Activated CD4-positive, alpha-beta T cell treated with anti-CD3 and anti-CD28 coated beads for 24 hours (primary cell): ENCODE measurements at places on chromosomes 12 and 14.

DNA sequence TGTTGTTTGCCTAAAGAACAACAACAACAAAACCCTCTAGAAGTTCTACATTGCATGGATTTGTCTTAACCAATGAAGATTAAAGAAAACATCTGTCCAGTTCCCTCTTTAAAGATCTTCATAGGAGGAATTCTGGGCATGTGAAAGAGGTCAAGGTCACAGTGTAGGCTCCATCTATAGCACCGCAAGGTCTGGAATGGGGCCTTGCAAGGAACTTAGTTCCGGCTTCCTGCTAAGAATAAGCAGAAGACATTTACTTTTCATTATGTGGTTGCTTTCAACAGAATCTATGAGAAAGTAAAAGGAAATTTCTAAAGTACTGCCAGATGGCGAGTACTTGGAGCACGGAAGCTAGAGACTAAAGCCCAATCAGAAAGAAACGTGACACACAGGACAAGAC lies 57.2 kb upstream of the GNPNAT1 start:
- no peak for DNase-seq

- no peak for DNase-seq
Observed at GRCh38 chr14:36738269-36738668, 76.6 kb downstream of the PAX9 start.

DNA sequence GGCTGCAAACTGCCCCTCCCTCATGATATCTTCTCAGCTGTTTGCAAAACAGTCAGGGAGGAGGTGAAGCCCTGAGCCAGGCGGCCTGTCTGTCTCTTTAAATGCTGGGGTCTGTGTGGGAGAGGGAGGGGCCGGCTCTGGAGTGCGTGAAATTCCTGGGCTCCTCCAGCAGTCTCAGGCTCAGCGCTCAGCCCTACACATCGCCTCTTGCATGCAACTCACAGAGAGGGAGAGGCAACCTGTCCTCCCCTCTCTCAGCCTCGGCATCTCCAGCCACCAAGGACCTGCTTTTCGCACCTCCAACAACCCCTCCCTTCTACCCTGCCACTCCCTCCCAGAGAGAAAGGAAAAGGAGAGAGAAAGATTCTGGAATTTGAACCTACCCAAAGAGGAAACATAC lies at the start of gene NRXN3:
NRXN3 (plus strand) TSS at position 171 of the 400 bp plus-strand sequence. CDS start 72,721 bp downstream, outside the sequence.
- DNase-seq, result no peak

DNA sequence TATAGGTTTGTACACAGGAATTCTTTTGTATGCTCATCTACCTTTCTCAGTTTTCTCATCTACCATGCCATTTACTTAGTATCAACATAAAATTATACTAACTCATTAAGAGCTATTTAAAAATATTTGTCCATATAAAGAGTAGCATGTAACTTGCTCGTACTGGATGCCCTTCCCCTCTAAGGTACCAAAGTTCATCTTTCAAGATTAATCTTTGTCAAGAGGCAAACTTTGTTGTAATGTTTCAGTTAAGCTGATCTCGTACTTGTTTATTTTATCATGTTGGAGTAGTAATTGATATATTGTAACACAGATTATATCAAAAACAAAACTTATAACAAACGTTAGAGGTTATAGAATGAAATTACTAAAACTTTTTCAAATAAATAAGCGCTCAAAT lies 128.5 kb downstream of the PIK3C2G start:
- no peak for DNase-seq

DNA sequence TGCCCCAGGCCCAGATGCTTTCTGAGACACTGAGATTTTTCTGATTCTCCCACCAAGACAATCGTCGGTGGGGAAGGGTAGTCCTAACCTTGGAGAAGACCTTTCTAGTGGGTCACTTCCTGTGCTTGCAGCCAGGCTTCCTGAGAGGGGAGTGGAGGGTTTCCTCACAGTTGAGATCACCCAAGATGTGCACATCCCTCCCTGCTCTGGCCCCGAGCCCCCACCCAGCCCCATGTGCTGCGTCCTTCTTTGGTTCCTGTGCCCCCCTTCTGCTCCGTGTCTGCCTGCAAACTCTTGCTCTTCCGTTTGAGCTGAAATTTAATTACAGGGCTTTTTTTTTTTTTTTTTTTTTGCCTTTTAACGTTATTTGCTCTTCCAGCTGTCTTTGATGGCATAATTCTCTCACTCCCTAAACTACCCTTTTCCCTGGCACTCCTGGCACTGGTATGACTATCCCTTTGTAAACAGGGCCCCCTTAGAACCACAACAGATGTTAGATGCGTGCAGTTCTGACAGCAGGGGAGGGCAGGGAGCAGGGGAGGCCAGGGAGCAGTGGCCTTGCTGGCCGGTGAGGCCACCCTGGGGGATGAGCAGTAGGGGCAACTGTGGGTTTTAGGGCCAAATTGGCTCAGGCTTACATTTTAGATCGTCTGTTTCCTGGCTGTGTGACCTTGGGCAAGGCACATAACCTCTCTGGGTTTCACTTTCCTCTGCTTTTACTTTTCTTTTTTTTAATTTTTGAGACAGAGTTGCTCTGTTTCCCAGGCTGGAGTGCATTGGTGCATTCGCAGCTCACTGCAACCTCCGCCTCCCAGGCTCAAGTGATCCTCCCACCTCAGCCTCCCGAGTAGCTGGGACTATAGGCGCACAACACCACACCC lies 144.5 kb downstream of the PHETA1 start:
- DNase-seq, result no peak

GRCh38 chr14:105830171-105830570 lies 303.8 kb downstream of the TMEM121 start:
- no peak for DNase-seq

GRCh38 chr14:76981670-76982069 lies 46.8 kb downstream of the IRF2BPL start:
- no peak for DNase-seq

- DNase-seq, result no peak
Observed at GRCh38 chr14:103241531-103241930, 92.5 kb upstream of the EIF5 start.

GRCh38 chr14:54936816-54937215 lies 34.2 kb upstream of the GCH1 start:
- no peak for DNase-seq

DNA sequence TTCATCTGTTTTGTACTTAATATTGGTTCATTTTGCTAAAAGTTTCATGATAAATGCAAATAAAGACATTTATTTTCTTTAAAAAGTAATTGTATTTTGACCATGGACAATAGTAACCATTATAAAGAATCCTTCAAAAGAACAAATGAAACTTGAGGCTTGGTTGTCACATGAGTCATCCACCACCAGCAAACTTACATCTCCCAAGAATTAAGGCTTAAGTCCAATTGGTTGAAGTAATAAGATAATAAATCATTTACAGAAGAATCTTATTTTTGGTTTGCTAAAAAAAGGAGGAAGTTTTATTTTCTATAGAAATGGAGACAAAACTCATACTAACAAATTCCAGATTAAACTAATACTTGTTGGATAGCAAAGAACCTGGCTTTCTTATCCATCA lies 84.8 kb upstream of the KITLG start:
- no peak for DNase-seq

DNA sequence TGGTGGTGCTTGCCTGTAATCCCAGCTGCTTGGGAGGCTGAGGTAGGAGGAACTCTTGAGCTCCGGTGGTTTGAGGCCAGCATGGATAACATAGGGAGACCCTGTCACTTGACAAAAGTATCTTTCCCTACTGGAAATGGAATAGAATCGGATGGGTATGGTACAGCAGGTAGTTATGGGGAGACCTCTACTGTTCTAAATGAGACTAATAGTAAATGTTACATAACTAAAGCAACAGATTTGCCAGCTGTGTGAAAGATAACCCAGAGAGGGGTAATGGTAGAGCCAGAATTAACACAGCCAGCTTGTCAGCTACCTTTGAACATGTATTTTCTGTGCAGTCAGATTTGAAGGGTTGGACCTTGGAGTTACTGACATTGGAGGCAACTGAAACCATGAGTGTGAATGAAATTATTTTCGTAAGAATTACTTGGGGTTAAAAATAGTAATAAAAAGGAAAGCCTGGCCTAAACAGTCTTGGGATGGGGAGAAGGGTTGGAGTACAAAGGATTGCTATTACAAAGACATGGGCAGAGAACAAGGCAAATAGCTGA lies 21.7 kb upstream of the NUP107 start:
- DNase-seq, result no peak

GRCh38 chr12:74890237-74890599 lies 319.4 kb downstream of the KCNC2 start:
- DNase-seq, result no peak

DNA sequence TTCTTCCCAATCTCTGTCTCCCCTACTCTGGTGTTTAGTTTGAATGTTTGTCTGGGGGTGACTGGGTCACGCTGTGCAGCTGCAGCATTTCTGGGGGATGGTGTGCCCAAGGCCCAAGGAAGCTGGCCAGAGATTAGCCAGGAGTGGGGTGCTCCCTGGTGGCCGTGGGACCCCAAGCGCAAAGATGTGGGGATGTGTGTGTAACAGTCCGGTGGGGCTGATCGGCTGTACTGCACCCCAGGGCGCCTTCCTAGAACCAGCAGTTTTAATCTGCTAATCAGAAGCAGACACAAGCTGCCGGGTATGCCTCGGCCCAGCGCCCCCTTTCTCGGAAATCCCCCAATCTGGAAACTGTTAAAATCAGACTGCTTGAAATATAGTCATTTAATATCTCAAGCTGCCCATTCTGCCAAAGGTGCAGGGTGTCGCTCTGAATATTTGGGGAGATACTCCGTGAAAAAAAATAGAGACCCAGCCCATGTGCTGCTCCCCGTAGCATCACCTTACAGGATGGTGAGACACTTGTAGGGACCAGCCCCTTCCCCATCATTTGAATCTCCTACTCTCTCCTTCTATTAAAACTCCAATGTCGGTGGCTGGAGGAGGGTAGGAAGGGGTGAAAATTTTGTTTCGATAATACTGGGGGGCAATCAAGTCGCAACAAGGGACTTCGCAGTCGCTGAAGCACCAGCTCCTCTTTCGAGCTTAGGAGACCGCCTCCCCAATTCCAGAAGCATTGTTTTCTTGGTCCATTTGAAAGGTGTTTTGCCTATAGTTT lies 4.3 kb downstream of the HOXC9 start:
- no peak for DNase-seq

DNA sequence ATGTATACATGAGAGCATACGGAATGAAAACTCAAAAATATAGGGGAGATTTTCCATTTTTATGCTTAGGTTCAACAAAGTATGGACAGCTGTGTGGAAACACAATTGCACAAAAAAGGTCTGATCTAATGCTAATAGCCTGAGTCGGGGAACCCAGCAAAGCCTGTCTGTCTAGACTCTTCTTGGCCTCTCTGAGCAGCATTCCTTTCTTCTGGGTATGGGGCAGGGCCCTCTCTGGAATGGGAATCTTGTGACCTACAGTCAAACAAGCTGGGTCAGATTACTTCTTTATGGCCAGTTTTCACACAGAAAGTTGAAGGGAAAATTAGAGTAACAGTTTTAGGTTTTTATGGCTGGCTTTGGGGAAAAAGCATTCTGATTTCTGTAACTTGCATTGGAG lies 534.0 kb upstream of the LMO3 start:
- no peak for DNase-seq

GRCh38 chr12:84572196-84572595 lies 340.4 kb downstream of the SLC6A15 start:
- DNase-seq, result no peak

GRCh38 chr14:88616697-88617096 lies 53.9 kb downstream of the ZC3H14 start:
- no peak for DNase-seq

DNA sequence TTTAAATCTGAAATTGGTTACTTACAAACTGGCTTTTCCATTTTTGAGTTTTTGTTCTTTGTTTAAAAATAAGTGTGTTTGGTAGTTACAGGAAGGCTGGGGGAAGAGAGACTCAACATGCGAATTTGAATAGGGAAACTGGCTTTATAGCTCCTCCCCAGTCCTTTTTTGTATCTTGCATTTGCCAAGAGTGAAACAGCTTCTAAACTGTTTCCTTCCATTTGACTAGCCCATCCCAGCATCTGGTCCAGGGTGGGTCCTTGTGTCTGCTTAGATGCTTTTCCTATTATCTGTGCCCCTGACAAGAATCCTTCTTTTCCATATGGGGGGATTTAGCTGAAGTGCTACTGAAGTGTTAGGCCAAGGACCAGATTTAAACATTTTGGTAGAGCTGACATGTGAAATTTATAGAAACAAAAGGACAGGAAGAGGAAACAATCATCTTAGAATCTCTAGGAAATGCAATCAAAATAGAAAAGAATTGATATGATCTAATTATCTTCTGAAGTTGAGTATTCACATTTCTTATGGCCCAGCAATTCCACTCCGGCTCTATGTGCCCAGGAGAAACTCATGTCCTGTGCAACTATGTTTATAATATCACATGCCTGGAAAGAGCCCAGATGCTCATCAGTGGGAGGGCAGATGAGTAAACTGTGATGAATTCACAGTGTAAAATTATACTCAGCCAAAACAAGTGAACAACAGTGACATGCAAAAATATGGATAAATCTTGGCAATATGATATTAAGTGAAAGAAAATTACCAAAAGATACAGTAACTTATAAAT lies 7.4 kb downstream of the SMOC1 start:
- no peak for DNase-seq

DNA sequence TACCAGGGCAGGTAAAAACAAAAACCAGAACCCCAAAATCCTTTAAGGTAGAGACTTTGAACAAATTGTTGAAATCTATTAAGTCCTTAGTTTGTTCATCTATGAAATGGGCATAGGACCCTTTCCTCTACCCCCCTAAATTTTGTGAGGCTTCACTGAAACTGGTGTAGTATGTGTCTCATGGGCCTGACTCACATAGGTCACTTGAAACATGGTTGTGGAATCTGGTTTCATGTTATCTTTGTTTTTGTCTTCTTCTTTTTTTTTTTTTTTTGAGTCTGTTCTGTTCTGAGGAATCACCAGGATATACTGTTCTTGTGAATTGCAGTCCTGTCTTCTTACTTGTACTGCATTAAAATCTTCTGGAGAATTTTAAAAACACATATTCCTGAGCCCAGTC lies 202.2 kb downstream of the KTN1 start:
- no peak for DNase-seq

DNA sequence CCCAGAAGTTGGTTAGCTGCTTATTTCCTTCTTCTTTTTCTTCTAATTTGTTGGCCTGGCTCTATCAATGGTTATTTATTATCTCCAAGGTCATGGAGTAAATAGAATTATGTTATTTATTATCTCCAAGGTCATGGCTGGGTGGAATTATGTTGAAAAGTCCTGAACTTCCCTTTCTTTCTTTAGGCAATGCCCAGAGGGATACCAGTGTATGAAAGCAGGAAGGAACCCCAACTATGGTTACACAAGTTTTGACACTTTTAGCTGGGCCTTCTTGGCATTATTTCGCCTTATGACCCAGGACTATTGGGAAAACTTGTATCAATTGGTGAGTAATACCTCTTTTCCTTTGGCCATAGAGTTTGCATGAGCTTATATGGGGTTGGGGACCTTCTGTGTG lies 111.6 kb downstream of the SCN8A start:
- no peak for DNase-seq

DNA sequence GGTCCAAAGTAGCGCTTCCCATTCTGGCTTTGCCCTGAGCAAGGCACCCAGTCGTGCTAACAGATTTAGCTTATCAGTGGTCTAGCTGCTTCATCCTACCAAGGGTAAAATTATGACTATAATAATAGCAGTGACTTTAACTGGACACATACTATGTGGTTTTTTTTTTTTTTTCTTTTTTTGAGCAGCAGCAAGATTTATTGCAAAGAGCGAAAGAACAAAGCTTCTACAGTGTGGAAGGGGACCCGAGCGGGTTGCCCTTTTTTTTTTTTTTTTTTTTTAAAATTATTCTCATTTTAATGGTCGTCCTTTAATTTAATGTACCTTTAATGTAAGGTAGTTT lies 505 bp downstream of the HELB start:
- no peak for DNase-seq

- no peak for DNase-seq
Observed at GRCh38 chr14:102696856-102697495, 80.3 kb upstream of the TRAF3 start.

- DNase-seq, result no peak
Observed at GRCh38 chr12:90292183-90292582, 583.5 kb upstream of the ATP2B1 start.
